Suppressor macrophage treated with lipopolysaccharide for 1 hour (primary cell): ENCODE measurements at places on chromosomes 4 and X.

GRCh38 chrX:26562156-26562555, 346.2 kb downstream of the MAGEB5 start:
- DNase-seq = no peak

DNA sequence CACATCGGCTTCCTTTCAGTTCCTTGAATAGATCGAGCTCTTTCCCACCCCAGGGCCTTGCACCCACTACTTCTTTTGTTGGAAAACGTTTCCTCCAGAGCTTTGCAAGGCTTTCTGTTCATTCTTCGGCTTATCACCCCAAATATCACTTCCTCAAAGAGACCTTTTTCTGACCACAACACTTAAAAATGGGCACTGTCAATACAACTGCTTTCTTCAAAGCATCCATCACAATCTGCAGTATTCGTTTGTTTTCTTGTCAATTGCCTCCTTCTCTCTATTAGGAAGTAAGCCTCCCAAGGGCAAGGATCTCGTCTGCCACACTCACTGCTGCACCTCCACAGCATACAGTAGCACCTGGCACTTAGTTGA, 17.7 kb upstream of the CENPU start:
- no peak for DNase-seq

DNA sequence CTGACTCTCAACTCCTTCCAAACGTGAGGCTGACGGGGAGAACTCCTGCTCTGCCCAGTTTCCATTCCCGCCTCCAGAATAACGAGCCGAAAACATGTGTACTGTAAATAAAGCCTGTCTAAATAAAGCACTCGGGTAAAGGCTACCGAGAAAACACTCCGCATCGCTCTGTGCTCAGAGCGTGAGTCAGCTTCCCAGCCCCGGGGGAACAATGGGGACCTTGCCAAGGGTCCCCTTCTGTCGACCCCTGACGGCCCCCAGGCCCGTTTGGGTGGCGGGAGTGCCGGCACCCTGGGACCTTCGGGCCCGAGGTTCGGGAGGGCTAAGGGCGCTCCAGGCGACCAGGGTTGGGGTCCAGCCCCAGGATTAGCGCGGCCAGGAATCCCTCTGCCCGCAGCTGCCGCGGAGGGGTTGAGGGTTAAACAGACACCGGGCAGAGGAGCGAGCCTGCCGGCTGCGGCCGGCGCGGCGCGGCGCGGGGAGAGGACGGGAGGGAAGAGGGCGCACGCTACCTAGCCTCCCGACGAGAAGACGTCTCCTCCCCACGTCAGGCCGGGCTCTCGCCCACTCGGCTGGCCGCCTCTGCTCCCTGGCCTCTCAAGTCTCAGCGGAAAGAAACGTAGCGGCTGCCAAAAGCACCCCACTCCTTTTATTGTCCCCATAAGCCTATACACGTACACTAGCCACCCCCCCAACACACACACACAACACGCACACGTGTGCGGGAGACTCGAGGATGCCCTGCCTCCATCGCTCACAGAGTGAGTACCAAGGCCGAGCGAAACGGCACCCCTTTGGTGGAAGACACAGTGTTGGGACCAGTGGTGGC, 85.5 kb downstream of the BCOR start:
- DNase-seq = peak; percentile 46

- no peak for DNase-seq
Observed at GRCh38 chr4:156197216-156197615, 243.6 kb upstream of the CTSO start.

- DNase-seq = no peak
Observed at GRCh38 chr4:48967101-48967500, 19.0 kb upstream of the CWH43 start.

- DNase-seq = no peak
Observed at GRCh38 chr4:10623862-10624261, 60.7 kb downstream of the CLNK start.

DNA sequence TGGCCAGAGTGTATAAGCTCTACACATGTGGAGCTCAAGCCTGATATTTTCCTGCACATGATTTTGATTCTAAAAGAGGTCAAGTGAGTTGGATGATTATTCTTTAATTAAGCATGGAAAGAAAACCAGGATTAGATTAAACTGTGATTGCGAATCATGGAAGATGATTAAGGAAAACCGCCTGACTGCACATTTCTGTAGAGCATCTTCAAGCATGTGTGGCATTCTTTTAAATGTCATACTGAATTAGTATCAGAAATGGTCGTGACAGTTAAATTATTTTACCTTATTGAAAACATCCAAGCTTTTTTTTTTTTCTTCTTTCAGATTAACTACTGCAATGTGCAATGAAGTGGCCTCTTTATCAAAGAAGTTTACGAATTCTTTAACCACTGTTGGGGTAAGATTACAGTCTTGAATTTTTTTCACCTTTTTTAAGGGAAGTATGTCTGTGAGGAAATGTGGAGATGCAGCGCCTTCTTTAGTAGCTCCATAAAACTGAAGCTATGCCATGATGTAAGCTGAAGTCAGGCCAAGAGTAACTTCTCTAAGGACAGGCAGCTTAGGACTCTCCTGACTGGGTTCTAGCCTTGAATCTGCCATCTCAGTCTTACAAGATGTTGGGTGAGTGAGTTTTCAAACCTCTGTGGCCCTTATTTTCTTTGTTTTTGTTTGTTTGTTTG, 67.9 kb downstream of the FAM114A1 start:
- no peak for DNase-seq

GRCh38 chr4:1777822-1778641, 15.1 kb upstream of the FGFR3 start:
- DNase-seq = no peak

GRCh38 chrX:526295-527224, 104.0 kb upstream of the SHOX start:
- DNase-seq = no peak

- DNase-seq = no peak
Observed at GRCh38 chr4:2264481-2265041, 2.7 kb upstream of the MXD4 start.

- DNase-seq = no peak
Observed at GRCh38 chrX:150087612-150088011, 149.3 kb upstream of the EOLA2 start.

DNA sequence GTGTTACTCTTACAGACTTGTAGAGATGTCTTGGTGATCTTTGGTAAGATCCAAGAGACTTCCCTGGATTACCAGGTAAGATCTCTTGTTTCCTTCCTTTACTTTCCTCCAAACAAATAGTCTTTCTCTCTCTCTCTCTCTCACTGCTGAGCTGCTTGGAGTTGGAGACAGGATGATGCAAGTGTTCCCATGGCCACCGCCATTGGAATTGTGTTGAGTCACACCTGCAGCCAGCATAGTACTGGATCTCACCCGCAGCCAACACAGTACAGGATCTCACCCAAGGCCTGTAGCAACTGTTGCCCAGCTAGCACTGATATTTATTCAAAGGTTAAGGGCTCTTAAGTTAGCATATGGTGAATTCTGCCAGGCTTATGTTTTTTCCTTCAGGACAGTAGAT, 1080.9 kb downstream of the FAT4 start:
- DNase-seq = no peak

DNA sequence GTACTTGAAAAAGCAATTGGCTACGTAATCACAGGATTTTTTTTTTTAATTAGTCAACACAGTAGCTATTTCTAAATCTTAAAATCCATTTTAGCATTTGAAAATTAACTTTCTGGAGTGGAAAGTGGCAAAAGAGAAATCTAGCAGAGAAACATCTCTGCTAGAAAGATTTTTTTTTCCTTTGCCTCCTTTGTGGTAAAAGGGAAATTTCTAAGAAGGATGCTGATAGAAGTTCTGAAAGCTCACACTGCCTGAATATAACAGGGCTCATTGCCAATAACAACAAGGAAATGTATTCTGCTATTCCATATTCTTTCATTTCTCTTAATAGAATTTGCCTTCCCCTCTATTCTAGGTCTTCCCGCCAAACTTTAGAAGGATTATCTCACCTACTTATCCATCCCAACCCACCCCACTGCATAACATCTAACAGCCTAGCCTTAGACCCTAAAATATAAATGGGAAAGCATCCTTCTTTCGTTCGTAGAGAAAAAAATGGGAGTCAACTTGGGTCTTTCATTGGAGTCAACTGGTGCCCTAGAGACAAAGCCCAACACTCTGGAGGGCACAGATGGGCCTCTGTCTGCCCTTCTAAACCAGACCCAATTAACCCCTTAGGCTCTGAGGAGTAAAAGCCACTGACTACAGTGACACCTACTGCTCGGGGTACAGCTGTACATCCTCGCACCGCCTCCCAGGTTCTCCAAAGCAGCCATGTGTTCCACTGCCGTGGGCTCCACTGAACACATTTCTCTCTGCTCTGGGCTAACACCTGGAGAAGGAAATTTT, 103.9 kb downstream of the MAML3 start:
- no peak for DNase-seq

DNA sequence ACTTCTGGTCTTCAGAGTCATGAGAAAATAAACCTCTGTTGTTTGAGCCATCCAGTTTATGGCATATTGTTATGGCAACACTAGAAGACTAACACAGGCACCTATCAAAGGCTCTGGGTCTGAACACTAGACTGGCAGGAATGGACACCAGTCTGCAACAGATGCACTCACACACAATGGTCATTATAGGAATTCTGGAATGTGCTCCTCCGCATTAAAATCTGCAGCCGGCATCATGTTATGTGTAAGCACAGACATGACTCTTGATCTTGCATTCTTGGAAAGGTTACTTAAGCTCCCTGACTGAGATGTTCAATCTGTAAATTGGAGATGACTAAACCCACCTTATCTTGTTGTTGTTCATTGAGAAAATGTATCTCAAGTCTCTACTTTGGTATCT, 112.3 kb upstream of the ZNF518B start:
- no peak for DNase-seq

DNA sequence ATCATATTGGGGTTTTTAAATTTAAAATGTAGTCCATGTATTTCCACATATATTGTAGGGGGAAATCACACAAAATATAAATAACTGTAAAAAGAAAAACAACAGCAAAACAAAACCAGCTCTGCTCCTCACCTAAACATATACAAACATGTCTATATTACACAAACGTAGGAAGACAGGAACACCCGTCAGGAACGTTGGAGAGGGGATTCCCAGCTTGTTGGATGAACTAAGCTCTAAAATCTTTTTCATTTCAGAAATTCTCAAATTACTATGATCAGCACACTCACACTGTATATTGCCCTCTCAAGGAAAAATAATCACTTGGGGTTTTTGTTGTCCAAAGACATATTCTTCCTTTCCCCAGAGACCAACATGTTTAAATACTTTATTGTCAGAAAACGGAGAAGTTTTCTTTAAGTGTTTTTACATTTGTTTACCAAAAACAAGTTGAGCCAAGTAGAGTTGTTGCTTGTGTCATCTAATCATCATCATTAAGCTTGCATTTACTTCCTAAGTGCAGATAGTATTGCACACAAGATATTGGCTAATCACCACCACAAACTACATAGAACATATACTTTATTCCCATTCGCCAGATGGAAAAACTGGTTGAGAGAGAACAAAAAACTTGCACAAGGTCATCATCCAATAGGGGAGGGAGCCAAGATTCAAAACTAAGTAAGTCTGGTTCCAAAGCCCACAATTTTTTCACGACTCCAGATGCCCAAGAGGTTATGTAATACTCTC, 2.4 kb upstream of the TLR10 start:
- DNase-seq = peak; percentile 65

GRCh38 chr4:8009097-8009496, 69.4 kb upstream of the AFAP1 start:
- DNase-seq = no peak

DNA sequence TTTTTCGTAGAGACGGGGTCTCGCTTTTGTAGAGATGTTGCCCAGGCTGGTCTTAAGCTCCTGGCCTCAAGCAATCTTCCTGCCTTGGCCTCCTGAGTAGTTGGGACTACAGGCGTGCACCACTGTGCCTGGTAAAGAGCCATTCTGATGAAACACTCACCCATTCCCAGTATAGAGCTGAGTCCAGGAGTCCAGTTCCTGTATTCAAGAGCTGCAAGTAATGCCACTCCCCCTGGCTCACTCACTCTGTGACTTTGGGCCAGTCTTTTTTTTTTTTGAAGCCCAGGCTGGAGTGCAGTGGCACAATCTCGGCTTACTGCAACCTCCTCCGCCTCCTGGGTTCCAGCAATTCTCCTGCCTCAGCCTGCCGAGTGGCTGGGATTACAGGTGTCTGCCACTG, 3.5 kb downstream of the CCDC22 start:
- peak; percentile 27 for DNase-seq

- no peak for DNase-seq
Observed at GRCh38 chr4:169225812-169226211, 44.9 kb downstream of the SH3RF1 start.

DNA sequence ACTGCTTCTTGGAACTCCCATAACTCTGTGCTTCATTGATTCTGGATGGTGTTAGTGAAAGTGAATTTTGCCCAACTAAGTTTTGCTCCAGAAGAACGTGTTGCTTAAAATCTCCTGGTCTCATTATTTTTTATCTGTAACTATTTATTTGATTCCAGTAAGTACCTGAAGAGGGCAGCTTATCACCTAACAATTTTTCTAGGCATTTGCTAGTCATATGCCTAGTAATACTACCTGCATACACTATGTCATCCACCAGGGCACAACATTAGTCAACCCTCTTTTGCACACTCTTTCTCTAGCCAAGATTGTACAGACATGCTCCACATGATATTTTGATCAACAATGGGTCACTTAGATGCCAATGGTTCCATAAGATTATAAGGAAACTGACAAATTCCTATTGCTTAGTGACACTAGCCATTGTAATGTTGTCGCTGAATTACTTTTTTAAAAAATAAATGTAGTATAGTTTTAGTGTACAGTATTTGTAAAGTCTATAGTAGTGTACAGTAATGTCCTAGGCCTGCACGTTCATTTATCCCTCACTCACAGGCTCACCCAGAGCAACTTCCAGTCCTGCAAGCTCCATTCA, 499.9 kb upstream of the AADAT start:
- no peak for DNase-seq

DNA sequence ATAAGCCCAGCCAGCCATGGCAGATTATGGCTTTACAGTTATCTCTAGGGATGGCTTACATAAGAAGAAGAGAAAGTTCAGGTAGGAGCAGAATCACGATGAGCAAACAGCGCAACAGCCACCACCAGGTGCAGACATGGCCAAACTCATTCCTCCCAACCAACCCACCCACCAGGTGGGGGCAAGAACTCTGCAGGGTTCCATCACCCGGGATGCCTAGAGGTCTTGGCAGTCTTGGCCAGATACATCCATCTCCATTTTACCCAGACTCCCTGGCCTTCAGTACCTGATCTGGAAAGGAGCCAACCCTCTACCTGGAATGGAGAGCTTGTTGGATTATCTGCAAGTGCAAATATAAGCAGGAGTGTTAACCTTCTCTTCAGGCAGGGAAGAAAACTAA, 7.5 kb downstream of the TSC22D3 start:
- no peak for DNase-seq

- DNase-seq = no peak
Observed at GRCh38 chr4:26131711-26132110, 189.1 kb upstream of the RBPJ start.

- DNase-seq = no peak
Observed at GRCh38 chr4:94722270-94722669, 35.5 kb upstream of the BMPR1B start.

GRCh38 chr4:113293674-113294073, 244.2 kb downstream of the ANK2 start:
- no peak for DNase-seq

DNA sequence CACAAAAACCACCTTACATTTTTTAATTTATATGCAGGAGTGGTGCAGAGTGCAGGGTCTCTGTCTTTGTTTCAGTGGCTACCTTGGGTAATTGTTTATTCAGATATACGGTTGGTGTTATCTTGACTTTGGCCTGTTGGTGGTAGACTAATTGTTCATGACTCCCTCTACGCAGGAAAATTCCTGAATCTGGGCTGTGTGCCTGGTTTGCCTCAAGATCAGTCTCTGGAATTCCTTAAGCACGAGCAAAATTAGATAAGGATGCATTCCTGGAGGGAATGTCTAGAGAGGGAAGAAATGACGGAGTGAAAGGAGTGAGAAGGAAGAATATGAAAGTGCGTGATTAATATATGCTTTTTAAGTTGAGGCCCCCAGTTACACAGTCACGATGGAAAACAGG, 576.9 kb upstream of the PCDH10 start:
- no peak for DNase-seq
